ENCODE measurements at places on chromosomes 16 and 17.

GRCh38 chr16:86926181-86927094 is 348.1 kb downstream of the FOXL1 start:
- DNase-seq, result no peak

DNA sequence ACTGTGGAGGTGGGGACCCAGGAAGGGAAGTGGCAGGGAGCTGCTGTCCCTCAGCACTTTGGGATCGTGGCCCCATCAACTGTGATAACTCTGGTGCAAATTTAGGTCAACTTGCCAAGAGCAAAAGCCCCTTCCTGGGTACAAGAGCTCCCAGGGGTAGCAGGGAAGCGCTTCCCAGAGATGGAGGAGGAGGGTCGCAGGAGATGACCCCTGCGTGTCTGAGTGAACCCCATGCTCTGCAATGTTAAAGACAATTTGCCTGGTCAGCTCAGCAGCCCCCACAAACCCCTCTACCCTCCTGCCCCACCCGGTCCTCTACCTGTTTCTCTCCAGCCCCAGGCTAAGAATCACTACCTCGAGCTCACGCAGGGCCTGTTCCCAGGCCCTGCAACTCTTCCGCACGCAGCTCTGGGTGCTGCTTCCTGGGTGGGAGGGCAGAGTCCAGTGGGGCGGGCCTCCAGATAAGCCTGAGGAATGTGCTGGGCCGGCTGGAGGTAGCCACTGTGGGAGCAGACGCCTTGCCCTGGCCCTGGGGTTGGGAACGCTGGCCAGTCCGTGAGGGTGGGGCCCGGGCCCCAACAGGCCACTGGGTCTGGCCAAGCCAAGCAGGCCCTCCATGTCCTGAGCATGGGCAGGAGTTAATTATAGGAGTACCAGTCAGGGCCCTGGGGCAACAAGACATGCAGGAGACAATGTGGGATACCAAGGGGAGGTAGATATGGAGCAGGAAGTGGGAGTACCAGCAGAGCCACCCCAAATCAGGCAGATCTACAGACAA is 6.1 kb downstream of the DOK4 start:
- no peak for DNase-seq

- DNase-seq, result no peak
Measured at GRCh38 chr17:75006653-75007052, 5.8 kb upstream of the MRPL58 start.

GRCh38 chr17:43338886-43339516 is 59.8 kb upstream of the ARL4D start:
- peak; percentile 43 for DNase-seq

DNA sequence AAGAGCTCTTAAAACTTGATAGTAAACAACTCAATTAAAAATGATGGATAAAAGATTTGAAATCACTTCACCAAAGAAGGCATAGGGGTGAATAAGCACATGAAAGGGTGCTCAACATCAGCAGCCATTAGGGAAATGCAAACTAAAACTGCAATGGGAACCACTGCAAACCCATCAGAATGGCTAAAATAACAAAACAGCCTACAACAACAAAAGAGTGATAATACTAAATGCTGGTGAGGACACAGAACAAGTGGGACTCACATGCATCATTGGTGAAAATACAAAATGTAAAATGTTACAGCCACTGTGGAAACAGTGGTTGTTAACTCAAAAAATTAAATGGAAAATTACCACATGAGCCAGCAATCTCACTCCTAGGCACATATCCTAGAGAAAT is 121.5 kb downstream of the CDK5R1 start:
- no peak for DNase-seq

DNA sequence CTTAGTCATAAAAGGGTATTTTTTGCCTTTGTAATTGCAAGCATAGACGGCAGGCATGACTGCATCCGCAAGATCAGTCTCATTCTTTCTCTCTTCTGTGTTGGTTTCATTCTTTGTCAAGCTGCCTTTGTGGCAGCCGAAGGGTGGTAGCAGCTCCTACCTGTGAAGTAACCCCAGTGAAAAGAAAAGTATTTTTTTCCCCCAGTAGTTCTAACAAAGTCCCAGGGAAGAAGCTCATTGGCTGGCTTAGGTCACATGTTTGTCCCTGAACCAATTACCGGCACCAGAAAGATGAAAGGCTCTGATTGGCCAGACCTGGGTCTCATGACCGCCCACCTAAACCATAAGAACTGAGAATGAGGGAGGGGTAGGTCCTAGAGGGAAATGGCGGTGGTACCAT is 110.7 kb downstream of the RAP1GAP2 start:
- no peak for DNase-seq

DNA sequence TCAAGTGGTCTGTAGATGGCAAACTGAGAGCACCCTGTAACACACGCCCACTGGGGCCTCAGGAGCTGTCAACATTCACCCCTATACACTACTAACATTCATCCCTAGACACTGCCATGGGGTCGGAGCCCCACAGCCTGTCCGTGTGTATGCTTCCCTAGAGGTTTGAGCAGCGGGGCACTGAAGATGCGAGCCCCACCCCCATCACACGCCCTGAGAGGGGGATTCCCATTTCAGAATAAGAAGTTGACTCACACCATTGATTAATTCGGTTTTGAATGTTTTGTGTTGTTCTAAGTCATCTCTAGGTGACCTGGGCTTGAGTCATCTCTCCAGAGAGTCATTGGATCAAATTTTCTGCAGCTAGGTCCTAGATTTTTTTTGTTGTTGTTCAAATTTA is 37.3 kb upstream of the MMD start:
- DNase-seq, result no peak

DNA sequence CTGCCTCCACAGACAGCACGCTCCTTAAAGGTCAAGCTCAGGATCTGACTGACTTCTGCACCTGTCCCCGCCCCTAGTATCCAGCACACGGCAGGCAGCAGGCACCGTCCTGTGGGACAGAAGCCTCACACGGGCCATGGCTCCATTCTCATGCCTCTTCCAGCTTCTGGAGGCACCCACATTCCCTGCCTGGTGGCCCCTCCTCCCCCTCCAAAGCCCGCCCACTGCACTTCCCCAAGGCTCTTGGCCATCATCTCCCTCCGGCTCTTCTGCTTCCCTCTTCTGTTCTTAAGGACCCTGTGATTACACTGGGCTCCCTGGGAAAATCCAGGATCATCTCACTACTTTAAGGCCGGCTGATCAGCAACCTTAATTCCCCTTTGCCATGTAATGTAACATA is 3.5 kb downstream of the CANT1 start:
- no peak for DNase-seq

- no peak for DNase-seq
Measured at GRCh38 chr17:15290605-15291004, 25.5 kb upstream of the PMP22 start.

All from NCI-H2029 treated with DMSO at 0.1 percent for 48 hours (cell line).